ENCODE measurements at places on chromosomes 12 and 14.

- DNase-seq = no peak
Measured at GRCh38 chr12:7646178-7646475, 19.6 kb downstream of the APOBEC1 start.

DNA sequence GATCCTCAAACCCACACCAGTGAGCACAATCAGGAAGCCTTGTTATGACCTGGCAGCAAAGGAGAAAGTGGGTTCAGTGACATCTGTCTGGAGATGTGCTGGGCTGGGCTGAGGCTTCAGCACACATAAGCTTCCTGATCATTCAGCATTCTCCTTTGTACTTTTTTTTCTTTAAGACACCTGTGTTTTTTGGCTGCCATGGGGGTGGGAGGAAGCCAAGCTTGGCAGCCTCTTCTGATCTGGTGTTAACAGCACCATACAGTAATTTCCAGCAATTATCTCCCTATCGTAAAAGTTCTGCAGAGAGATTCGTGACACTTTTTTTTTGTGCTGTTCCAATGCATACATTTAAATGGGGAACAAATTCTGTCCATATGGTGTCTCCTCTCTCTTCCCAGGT, 38.9 kb upstream of the RASSF3 start:
- DNase-seq = no peak

DNA sequence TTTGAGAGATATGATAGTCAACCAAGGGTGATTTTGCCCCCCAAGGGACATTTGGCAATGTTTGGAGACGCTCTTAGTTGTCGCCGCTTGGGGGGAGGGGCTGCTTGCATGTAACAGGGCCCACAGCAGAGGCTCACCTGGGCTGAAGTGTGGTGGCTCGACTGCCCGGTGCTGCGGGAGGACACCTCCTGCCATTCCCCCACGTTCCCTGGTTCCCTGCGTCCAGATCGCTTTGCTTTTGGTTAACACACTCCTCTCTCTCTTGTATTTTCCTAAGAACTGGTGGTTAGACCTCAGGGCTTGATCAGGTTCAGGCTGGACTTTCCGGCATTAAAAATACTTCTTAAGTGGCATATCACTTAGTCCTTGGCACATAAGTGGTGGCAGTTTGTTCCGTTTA, 18.9 kb downstream of the PPP2R5C start:
- DNase-seq = no peak

GRCh38 chr14:52267501-52268278, at the start of gene PTGDR:
PTGDR (plus strand) TSS chr14:52267698; CDS start chr14:52267815, 117 bp downstream.
- no peak for DNase-seq

DNA sequence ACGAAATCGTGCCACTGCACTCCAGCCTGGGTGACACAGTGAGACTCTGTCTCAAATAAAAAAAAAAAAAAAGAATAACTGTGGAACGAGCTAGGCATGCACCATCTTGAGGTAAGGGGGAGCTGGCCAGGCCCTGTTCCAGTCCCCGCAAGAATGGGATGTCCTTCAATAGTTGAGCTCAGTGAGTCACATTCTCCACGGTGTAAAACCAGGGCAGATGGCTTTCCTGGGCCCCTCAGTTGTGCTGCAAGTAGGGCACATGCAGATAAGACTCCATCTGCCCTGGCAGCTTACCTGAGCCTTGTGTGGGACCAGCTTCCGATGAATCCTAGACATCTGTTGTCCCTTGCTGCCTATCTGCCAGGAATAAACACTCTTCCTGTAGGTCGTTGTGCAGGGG, 312.1 kb downstream of the VRK1 start:
- no peak for DNase-seq

DNA sequence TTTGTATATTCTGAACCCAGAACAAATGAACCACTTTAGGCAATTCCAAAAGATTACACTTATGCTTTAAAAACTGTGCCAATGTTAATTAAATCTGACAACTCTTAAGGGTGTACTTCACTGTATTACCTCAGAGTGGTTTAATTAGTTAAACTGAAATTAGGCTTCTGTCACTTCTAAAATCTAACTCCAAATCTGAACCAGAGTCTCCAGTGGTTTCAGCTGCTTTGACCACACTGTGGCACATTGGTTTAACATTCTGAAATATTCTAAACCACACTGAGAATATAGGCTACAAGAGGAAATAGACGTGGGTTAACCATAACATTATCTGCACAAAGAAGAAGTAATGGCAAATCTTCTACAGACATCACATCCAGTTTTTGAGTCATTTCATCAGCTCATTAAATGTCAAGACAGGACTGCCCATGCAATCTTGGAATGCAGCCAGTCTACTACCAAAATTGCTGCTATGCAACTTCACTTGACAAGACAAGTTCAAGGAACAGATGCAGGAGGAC, 94.8 kb downstream of the LRP6 start:
- no peak for DNase-seq

GRCh38 chr12:42607584-42608058, 18.1 kb upstream of the PRICKLE1 start:
- no peak for DNase-seq

- DNase-seq = peak; percentile 43
Measured at GRCh38 chr14:95314609-95315008, 5.1 kb downstream of the CLMN start.

GRCh38 chr12:97308576-97309198, 153.9 kb upstream of the RMST start:
- peak; percentile 68 for DNase-seq

DNA sequence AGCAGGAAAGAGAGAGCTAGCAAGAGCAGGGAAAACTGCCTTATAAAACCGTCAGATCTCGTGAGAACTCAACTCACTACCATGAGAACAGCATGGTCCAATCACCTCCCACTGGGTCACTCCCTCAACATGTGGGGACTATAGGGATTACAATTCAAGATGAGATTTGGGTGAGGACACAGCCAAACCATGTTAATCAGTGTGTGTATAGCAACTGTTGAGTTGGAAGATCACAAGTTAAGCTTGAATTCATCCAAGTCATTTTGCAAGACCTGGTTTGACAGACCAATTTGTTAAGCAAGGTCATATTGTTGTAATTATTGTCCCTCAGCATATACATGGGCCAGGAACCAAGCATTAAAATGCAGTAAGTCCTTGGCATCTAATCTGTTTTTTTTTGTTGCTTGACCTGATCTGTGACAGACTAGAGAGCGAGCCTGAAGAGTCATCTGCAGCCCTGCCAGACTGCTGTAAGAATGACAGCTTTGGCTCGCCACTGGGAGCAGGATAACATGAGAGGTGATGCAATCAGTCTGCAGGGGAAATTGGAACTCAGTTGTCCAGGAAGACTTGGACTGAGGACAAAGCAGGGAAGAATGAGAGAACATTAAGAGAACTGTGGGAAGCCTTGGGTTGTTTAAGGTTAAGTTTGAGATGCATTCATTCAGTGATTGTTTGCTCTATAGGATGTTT, 297.6 kb upstream of the SEL1L start:
- DNase-seq = no peak

GRCh38 chr14:99579903-99580571, 24.0 kb downstream of the CCDC85C start:
- peak; percentile 75 for DNase-seq

DNA sequence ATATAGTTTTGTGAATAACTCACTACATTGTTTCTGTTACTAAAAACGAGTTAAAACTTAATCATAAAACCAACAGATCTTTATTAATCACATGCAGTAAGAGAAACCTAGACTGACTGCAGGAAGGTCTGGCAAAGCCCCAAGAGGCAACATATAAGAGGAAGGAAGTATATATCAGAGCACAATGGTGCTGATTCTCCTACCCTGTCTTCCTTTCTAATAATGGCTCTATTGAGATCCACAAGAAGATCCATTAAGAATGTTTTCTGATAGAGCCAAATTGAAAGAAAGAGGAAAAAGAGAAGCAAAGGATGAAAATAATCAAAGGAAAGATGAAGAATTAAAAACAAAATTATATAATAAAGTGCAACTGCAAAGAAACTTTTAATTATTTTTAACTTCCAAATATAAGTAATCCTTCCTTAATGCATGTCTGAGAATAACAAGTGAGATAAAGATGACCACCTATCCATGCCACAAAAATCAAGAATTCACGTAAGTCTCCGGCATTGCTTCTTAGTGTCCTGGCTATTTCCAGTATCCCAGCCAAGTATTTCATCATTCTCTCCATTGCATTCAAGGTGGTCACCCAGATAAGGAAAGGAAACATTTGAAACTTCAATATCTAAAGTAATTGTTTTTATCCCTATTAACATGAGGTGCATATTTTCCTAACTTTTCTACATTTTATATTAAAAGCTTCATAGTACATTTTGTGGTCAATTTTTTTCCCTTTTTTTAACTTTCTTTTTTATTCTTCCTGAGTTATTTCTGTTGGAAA, 62.2 kb downstream of the SOX5 start:
- no peak for DNase-seq

DNA sequence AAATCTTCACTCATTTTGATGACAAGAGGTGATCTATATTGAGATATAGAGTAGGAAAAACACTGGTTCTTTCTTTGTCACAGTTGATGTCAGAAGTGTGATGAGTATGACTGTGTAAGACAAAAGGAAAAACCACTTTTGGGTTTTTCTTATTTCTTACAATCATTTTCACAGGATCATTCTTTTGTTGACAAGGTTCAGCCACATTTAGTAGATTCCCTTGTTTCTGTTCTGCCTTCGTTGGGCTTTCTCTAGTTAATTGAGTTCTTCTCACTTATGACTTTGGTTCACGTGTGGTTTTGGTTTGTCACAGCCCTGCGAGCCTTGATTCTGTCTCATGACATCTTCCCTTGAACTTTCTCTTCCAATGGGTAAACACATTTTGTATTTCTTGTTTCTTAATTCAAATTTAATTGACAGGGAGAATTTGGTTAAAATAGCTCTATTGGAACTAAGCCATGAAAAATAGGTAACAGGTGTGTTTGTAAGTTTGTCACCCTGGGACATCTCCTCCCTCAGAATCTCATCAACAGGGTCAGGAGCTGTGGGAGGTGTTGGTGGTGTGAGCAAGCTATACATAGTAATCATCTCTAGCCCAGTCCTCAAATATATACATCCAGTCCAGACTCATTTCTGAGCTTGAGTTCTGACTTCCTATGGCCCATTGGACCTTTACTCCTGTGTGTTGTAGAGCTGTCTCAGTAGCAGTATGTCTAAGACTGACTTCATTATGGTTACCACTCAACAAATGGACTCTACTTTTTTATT, 255.3 kb downstream of the BMP4 start:
- no peak for DNase-seq

All from A549 (cell line).